B cell (primary cell): ENCODE measurements at places on chromosomes 16 and 17. TPM values are rescaled to one million over a fixed set of nuclear protein-coding genes. Genes with fewer than 3 reads are reported as not detected.

GRCh38 chr16:69239851-69240250, 52.9 kb downstream of the SNTB2 start:
- DNase-seq, result no peak

Gene KIF2B
- not detected in 2 replicates for total RNA-seq

GRCh38 chr16:3137267-3137666, 2.4 kb downstream of the ZNF213 start:
- no peak for DNase-seq

Gene TMEM238L
- total RNA-seq, result not detected in 2 replicates

DNA sequence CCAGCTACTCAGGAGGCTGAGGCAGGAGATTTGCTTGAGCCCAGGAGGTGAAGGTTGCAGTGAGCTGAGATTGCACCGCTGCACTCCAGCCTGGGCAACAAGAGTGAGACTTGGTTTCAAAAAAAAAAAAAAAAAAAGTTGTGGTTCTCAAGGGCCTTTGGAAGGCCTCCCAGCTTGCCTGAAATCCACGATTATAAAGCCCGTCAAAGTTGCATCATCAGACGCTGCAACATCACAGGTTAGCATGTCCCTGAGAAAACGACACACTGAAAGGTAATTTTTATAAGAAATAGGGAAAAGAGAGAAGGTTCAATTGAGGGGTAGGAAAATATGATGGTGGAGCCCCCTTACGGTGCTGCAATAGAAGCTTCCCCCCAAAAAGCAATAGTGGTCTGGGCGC, 4.6 kb upstream of the LYZL6 start:
- DNase-seq, result no peak

DNA sequence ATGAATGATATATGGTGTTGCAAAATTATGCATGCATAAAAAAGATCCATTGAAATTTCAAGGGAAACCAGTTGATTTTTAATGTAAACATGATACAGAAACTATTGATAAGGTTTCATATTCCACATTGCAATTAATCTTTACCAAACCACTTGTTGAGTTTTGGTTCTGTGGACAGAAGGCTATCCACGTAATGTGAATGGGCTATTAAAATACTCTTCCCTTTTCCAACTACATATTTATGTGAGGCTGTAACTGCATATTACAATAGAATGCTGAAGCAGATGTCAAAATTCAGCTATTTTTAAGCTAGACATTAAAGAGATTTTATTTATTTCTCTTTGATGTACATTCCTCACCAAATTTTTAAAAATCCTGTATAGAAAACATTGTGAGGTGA, 33.7 kb upstream of the VPS4A start:
- DNase-seq, result no peak

DNA sequence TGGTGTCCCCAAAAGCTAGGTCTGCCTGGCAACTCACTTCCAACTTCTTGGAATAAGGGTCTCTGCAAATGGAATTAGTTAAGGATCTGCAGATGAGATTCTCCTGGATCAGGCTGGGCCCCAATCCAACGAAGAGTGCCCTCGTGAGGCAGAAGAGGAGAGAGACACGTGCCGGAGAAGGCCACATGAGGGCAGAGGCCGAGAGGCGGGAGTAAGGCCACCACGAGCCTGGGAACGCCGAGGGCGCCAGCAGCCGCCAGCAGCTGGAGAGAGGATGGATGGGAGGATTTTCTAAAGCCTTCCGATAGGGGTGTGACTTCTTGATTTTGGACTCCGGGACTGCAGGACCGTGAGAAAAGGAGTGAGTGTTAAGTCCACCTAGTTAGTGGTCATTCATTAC, 76.3 kb downstream of the JPH3 start:
- no peak for DNase-seq

GRCh38 chr16:30715750-30716445, 16.9 kb downstream of the SRCAP start:
- peak; percentile 64 for DNase-seq
